ENCODE measurements at places on chromosomes 16 and 17.

- DNase-seq: no peak
These were observed 29.2 kb upstream of the LITAF start for GRCh38 chr16:11615748-11616447.

GRCh38 chr16:12236589-12236988 lies 260.1 kb downstream of the SNX29 start:
- no peak for DNase-seq

DNA sequence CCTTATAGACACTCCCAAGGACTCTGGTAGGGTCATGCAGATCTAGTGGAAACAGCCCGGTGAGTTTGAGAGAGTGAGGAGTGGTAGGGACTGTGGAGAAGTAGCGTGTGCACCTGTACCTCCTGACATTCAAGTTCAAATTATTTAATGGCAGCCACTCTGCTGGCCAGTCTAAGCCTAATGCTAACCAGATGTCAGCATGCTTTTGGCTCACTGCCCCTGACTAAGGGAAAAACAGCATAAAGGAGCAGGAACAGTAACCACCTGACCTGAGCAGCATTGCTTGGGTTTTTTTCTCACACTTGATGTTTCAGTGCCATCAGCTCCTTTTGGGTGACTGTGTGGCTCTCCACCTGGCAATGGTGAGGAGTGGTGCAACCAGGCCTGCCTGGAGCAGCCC lies 23.8 kb upstream of the SLC12A3 start:
- DNase-seq: no peak

- no peak for DNase-seq
These were observed 24.9 kb downstream of the HYDIN start for GRCh38 chr16:71205482-71206131.

DNA sequence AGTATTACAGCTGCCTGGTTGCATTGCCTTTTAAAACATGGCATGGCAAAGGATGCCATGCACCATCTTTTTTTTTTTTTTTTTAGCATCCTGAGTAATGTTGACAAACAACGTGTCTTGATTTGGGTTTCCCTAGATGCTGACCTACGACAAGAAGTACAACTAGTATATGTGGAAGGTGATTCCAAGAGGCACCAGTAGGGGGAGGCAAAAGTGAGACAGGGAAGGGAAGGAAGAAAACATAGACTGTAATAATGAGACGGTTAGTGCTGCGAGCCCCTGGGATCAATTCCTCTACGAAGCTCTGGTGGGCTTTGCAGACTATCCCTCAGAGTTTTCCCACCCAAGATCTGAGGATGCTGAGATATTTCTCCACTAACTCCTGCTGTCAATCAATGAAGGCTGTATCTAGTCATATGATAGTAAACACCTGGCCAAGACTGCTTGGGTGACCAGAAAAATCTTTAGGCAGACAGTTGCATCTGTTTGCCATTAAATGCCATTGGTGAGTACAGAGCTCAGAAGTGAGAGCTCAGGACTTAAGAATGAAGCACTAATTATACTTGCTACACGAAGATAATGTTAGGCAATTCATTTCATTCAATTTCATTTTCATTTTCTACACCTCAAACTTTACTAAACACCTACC lies 458.6 kb upstream of the GOT2 start:
- DNase-seq: no peak

DNA sequence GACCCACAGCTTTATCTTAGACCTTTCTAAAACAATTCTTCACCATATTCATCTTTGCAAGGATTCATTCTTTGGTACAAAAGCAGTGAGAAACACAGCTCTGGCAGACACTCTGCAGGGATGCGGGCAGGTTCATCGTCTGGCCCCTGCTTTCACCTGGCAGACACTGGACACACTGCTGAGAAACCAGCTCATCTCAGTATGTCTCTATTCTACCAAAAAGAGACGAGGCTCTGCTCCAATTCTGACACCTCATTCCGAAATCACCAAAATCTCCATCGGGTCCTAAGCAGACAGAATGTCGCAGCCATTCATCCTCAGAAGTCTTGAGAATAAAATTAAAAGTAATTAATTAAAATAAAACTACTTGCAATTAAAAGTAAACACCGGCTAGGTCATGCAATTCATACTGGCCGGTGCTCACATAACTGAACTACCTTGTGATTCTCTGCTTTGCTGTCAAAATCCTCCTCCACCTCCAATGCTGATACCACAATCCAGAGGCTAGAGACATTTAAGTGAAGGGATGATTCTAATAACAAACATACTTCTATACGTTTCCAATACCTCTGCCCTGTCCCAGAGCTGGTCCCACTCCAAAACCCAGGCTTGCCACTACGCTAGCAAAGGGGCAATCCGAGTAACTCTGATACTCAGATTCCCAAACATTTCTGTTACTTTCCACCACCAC lies 1.3 kb downstream of the RNF157 start:
- DNase-seq: no peak

DNA sequence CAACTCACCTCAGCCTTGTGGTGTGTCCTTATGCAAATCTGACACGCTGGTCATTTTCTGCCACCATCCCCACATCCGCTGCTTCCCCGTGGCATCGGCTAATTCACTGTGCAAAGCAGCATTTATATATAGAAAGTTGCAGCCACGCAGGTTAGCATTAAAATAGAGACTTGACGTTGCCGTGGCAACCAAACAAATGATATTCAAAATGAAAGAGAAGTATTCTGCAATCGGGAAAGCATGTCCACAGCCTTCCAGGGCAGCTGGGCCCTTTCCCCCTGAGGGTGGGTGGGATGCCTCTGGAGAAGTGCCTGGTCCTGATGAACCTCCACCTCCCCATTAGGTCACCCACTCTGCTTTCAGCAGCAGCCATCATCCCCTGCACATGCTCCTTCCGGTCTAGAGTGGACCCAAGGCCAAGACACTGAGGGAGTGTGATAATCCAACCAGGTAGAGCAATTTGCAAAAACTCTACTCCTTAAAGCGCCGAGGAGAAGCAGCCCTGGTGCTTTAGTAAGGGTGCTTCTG lies 138.7 kb downstream of the GAS7 start:
- DNase-seq: peak; percentile 14

- no peak for DNase-seq
These were observed 29.0 kb downstream of the SMYD4 start for GRCh38 chr17:1800712-1801111.

- DNase-seq: no peak
These were observed 41.1 kb downstream of the TMEM11 start for GRCh38 chr17:21172846-21173245.

- DNase-seq: no peak
These were observed 347.1 kb upstream of the CA10 start for GRCh38 chr17:52505601-52506000.

DNA sequence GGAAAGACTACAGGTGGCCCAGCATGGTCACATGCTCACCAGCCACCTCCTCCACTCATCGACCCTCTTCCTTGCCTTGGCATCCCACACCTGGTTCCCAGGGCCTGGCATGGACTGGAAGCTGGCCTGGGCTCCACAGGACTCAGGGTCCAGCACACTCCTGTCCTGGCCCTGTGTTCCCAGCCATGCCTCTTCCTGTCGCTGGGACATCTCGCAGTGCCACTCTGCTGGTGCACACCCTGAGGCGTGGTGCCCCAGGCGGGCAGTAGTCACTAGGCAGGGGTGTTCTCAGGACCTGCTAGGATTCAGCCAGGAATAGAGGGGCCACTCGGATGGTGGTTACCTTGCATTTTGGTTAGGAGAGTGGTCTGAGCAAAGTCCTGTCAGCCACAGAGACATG lies 99.4 kb downstream of the AMFR start:
- no peak for DNase-seq

DNA sequence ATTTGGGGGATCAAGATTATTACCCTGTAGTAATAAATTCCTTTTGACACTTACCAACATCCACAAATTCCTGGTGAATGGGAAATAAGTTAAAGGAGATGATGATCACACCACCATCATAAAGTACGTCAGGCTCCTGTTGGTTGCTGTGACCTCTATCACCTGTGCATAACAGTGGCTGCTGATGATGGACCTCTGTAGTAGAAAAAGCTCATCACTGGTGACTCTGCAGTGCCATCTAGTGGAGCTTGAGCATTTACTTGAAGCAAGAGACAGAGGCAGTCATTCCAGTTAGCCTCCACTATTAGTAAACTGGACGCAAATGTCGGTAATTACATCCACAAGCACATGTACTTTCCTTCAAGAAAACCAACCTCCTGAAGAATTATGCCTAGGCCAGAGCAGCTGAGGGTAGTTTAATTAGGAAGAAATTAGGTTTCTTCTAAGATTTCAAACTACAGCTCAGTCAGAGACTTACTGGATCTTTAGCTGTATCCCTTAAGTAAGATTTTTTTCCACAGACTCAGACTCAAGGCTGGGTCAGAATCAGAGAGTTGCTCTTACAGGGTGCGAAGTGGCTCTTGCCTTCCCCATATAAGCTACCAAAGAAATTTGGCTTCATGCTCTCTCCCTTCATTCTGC lies 39.3 kb downstream of the CYB561 start:
- DNase-seq: peak; percentile 74

Data from activated CD4-positive, alpha-beta memory T cell treated with anti-CD3 and anti-CD28 coated beads for 36 hours (primary cell).